Hypothalamus (tissue), 51 donors: ENCODE measurements at places on chromosomes 6 and 20.

DNA sequence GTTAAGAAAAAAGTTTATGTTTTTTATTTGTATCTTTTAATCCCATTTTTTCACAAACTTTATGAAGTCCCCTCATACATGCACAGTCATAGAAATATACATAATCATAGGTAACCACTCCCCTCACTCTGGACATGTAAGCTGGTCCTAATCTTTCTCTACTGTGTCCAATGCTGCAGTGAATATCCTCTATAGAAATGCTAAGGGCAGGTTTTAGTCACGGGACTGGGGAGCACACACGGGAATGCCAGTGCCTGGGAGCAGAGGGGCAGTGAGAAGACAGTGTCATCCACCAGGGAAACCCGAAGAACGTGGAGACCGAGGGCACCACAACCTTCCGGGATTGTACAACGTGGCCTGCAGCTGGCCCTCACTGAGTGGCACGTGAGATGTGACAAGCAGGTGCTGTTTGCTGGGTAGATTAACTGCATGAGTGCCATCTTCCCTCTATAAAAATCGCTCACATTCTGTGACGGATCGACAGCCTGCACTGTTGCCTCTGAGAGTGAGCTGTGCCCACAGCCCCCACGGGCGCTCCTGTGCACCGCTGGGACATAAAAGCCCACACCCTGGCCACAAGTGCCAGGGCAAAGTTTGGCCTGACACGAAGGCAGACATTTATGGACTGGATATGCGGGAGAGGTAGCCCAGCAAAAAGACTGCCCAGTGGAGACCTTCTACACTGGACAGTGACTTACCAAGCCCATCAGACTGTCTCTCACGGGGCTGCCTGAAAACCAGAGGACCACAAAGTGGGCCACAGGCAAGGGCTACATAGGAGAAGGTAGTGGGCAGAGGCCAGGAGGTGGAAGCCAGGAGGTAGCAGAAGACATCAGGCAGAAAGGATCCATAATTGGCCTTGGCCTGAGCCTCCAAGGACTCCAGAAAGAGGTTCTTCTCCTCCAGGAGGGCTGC, 63.2 kb downstream of the FGD2 start:
- DNase-seq, result no peak

GRCh38 chr20:50311308-50312001, 120.8 kb downstream of the CEBPB start:
- no peak for DNase-seq

- no peak for DNase-seq
Measured at GRCh38 chr20:39623584-39624234, 661.6 kb downstream of the DHX35 start.

GRCh38 chr20:40896814-40897700, 131.6 kb upstream of the TOP1 start:
- DNase-seq, result no peak

DNA sequence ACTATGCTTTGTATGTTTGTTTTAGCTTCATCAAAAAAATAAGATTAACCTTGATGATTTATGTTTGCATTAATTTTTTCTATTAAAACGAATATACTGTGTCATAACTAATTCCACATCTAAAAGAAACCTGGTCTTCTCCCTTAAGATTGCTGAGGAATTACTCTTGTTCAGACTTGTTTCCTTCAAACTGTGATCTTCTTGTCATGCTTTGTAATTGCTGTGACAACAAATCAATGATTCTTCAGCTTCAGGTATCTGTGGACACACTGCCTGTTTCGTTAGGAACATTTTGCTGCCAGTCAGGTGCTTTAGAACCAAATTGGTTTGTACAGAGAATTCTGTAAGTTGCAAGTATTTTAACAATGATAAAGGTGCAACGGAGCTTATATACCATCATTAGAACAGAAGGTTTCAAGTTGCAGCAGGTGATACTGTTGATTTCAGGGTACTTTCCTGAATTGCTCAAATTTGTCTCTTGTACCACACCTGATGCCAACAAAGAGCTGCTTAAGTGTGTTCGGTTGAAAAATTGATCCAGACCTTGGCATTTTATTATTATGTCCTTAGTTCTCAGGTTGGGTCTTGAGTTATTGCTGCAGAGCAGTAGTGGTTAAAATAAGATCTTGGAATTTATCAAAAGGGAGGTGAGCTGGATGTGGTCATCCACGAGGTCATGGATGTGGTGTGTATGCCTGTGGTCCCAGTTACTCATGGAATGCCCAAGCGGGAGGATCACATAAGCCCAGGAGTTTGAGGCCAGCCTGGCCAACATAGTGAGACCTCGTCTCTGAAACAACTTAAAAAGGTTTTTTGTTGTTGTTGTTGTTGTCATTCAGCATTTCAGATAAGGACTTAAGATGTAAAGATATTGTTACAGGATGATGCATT, 19.5 kb downstream of the SYTL3 start:
- no peak for DNase-seq

- DNase-seq, result no peak
Measured at GRCh38 chr6:56628105-56628504, 14.6 kb downstream of the DST start.

DNA sequence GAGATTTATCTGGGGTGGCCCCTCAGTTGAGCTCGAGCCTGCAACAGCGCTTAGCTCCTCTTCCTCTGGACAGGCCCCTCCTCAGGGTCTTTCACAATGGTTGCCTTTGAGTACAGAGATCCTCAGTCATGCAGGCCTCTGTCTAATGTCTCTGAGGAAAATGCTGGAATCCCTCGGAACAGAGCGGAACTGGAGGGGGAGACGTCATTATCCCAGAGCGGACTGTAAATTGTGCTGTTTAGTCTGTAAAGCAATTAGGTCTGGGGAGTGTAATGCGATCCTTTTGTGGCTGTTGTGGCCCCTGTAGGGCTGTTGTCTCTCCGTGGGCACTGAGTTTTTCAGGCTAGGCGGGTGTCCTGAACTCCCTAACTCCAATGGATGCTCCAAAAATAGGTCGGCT, 15.0 kb upstream of the DAAM2 start:
- DNase-seq, result no peak

- no peak for DNase-seq
Measured at GRCh38 chr20:57910716-57911115, 200.9 kb upstream of the PMEPA1 start.

DNA sequence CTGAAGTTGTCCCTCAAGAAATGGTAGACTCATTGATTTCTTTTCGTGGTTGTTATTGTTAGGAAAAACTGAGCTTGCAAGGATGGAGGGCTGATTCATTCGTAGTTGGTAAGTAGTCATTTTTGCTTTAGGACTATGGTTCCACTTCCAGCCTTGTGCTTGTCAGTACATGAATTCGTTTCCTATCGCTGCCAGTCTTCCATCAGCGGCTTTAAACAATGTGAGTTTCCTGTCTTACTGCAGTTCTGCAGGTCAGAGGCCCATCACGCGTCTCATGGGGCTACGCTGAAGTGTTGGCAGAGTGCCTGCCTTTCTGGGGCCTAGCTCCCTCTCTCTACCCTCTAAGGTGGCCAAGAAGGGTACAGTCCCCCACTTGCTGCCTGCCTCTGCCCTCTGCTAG, 11.4 kb upstream of the MDFI start:
- no peak for DNase-seq

DNA sequence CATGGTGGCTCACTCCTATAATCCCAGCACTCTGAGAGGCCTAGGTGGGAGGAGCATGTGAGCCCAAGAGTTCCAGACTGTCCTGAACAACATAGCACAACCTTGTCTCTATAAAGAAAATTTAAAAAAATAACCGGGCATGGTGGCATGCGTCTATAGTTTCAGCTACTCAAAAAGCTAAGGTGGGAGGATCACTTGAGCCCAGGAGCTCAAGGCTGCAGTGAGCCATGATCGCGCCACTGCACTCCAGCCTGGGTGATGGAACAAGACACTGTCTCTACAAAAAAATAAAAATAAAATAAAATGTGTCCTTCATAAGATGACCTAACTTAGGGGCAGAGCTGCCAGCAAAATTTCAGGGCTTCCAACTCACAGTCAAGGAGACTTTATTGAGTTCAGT, 12.6 kb downstream of the ID4 start:
- DNase-seq, result no peak

- no peak for DNase-seq
Measured at GRCh38 chr6:41560431-41561192, 14.4 kb downstream of the FOXP4 start.

DNA sequence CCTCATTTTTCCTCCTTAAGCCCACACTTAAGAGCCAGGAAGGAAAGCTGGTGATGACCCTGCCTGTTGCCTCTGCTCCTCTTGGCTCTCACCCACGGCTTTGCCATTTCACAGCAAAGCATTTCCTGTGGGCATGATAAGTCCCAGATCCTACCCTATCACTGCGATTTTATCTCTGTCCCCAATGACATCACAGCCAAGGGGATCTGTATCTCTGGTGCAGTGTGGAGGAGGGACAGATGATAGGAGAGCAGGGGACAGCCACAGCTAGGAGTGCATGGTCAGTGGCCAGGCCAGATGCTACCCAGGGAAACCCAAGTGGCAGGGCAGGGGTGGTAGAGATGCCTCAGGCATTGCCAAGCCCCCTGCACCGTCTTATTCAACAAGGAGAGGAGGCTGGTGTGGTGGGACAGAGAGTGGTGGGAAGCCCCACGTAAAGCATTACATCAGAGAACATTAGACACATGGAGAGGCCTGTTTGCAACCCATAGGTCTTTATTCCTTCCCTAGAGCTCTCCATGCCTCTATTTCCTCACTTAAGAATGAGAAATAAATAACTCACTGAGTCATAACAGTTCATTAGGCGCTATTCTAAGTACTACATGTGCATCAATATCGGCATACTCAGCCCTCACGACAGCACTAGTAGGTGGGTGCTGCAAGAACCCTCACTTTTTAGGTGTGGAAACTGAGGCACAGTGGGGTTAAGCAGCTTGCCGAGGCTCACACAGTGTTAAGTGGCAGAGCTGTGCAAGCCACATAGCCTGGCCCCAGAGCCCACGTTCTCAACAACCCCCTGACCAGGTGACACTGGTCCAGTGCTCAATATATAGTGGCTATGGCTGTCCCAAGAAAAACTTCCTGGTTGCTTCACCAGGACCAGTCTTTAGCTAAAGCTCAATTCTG, 4.6 kb downstream of the TFEB start:
- DNase-seq, result no peak

DNA sequence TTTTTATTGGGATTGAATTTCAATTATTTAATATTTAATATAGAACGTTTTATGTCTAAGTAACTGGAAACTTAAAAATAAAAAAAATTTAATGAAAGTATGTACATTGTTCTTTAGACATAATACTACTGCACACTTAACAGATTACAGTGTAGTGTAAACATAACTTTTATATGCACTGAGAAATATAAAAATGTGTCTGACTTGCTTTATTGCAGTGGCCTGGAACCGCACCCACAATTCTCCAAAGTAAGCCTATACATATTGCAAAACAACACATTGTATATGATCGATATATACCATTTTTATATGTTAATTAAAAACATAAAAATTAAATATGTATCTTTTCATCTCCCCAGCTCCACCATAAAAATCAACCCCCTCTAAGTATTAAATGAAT, 42.8 kb downstream of the GFOD1 start:
- no peak for DNase-seq

DNA sequence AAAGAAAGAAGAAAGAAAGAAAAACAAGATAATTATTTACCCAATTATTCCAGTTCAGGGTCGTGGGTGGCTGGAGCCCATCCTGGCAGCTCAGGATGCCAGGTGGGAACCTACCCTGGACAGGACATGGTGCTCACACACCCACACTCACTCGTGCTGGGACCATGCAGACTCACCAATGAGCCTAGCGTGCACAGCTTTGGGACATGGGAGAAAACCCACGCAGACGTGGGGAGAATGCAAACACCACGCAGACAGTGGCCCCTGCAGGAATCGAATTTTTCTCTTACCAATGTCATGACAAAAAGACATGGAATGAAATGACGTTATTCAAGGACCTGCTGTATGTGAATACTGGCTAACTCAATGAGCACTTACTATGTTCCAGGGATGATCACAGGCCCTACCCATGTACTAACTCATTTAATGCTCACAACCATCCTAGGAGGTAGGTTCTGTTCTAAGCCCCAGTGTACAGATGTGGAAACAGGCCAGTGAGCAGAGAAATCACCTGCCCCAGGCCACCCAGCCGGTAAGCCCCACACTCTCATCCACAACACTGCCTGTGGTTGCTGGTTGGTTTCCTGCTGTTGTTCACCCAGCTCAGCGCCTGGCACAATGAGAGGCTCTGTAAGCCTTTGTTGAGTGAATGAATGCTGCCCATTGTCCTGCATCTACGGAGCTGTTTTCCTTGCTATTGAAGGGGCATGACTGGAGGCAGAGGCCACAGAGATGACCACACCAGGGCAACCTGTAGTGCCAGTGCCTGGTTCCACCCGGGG, 6.8 kb upstream of the PI16 start:
- DNase-seq, result peak; percentile 27

GRCh38 chr6:35087361-35088280, 53.5 kb downstream of the TCP11 start:
- no peak for DNase-seq

GRCh38 chr6:129648819-129649491, 61.0 kb downstream of the ARHGAP18 start:
- no peak for DNase-seq

GRCh38 chr6:23533311-23533710, 592.7 kb upstream of the NRSN1 start:
- DNase-seq, result no peak

- DNase-seq, result no peak
Measured at GRCh38 chr6:22145376-22145775, 151.5 kb downstream of the PRL start.

- DNase-seq, result no peak
Measured at GRCh38 chr20:20561841-20562240, 150.6 kb downstream of the RALGAPA2 start.

DNA sequence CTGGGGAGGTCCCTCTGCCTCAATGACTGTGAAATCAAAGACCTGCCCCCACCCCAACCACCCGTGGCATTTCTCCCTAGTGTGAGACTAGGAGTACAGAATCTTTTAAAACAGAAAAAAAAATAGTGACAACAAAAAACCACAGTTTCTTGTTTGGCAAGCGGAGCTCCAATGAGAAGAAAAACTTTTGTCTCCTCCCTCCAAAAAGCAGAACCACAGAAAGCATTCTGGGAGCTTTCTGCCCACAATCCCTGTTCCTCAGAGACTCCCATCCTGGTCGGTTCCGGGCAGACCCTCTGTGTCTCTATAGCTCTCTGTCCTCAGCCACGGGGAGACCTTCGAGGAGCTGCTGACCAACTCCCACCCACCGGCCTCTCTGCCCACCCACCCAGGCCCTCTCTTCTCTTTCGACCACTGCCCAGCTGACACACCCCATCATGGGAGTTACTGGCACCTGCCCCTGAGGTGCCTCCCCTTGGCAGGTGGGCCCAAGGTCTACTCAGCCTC, 4.9 kb downstream of the PREX1 start:
- DNase-seq, result peak; percentile 42

GRCh38 chr6:33136310-33136900, 55.9 kb downstream of the COL11A2 start:
- no peak for DNase-seq

GRCh38 chr20:44014807-44015732, 100.4 kb downstream of the TOX2 start:
- DNase-seq, result peak; percentile 11

GRCh38 chr6:35237476-35237875, 22.1 kb upstream of the ZNF76 start:
- DNase-seq, result no peak

DNA sequence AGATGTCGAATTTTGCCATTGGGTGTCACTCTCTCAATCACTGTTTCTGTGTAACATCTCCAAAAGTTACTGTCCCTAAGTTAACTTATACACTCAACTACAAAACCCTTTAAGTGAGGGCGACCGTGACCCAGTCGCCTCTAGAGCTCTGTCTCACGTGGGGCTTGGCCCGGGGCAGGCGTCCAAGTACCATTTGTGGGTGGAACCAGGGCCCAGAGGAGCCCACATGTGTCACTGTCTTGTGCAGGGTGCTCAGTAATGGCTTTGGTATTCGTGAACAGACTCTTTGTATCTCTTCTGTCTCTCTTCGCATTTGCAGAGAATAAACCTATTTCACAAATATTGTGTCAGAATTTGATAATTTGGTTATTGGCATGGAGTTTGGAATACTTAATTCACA, 109.9 kb upstream of the THBS2 start:
- DNase-seq, result no peak
